ENCODE measurements at places on chromosomes 7 and 10.

GRCh38 chr10:4081685-4082111 lies 296.7 kb upstream of the KLF6 start:
- DNase-seq = no peak

GRCh38 chr7:138853448-138853847 lies 55.5 kb upstream of the ATP6V0A4 start:
- DNase-seq = no peak

- DNase-seq = no peak
Measured at GRCh38 chr10:117362313-117362712, 12.9 kb downstream of the PDZD8 start.

DNA sequence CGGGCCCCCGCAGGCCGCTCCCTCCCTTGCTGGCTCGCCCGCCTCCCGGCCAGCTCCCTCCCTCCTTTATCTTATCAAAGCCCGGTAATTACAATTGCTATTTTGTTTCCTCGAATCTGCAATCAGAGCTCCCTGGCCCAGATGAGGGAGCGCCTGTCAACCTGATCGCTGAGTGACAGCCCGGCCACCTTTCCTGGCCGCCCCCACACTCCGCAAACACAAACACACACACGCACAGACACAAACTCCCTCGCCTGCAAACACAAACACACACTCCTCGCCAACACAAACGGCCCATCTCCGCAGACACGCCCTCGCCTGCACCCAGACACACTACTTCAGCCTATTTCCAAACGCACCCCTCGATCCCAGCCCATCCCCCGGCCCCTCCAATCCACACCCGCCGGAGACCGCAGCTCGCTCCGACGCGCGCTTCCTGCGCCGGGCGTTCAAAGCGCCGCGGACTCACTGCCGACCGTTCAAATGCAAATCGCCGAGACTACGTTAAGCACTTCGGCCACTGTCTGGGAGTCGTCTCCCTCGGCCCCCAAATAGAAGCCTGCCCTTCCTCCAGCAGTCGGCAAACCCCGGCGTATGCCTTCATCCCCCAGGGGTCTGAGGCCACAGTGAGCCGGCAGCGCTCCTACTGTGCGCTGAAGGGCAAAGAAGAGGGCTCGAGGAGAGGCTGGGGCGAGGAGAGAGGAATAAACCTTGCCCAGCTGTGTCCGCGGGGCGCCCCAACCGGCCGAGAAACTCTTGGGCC lies 3.0 kb upstream of the FGF8 start:
- no peak for DNase-seq

- DNase-seq = peak; percentile 34
Measured at GRCh38 chr7:95608359-95609173, 12.2 kb upstream of the PDK4 start.

GRCh38 chr10:97532935-97533671 lies 34.4 kb downstream of the UBTD1 start:
- no peak for DNase-seq

GRCh38 chr10:44573821-44574220 lies 188.9 kb upstream of the CXCL12 start:
- DNase-seq = no peak

DNA sequence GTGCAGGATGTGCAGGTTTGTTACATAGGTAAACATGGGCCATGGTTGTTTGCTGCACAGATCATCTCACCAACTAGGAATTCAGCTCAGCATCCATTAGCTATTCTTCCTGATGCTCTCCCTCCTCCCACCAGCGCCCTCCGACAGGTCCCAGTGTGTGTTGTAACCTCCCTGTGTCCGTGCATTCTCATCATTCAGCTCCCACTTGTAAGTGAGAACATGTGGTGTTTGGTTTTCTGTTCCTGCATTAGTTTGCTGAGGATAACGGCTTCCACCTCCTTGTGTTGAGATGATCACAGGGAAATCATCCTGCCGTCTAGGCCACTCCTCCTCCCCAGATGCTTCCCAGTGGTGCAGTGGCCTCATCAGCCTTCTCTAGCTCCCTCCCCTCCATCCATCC lies 261.6 kb upstream of the GALNT17 start:
- DNase-seq = no peak

DNA sequence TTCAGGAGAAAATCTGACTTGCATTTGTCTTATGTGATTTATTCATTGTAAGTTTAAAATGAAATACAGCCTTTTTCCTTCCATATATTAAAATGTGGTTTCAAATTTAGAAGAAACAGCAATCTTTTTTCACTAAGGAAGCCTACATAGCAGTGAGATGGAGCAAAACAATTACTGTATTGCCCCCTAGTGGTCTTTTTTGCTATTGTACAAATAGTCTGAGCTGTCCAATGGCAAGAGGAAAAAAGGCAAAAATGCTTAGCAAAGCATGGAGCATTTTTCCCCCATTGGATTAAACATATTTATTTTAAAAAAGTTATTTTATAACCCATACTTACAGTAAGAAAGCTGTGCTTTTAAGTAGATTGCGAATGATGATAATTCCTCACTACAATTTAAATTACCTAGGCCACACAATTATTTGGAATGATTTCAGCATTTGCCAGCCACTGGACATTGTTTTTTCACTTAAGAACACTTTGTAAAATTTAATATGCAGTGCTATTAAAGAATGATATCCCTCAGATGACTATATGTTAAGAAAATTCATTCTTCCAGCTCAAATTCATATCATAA lies 119.5 kb downstream of the CPED1 start:
- no peak for DNase-seq

- DNase-seq = no peak
Measured at GRCh38 chr10:71684356-71685173, 35.0 kb downstream of the C10orf105 start.

- no peak for DNase-seq
Measured at GRCh38 chr10:64116707-64117106, 595.5 kb downstream of the REEP3 start.

DNA sequence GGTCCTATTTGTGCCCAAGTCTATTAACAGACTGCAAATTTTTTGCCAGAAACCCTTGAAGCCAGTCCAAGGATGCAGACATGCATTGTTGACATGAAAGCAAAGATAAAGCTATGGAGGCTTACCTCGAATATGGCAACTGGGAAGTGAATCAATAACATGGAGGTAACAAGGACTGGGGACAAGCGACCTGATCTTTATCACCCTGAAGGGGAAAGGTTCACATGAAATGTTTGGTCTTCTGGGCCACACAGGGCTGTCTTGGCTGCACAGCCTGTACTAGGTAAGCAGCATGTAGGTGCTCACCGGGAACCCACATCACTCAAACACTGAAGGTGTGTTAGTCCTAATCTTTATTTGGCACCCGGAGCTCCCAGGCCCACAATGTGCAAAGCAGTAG lies 17.9 kb downstream of the ERCC6 start:
- no peak for DNase-seq

- DNase-seq = peak; percentile 93
Measured at GRCh38 chr10:122953902-122954730, at the start of gene C10orf88. C10orf88 (minus strand) TSS chr10:122954227; CDS start chr10:122954178, 49 bp downstream.

DNA sequence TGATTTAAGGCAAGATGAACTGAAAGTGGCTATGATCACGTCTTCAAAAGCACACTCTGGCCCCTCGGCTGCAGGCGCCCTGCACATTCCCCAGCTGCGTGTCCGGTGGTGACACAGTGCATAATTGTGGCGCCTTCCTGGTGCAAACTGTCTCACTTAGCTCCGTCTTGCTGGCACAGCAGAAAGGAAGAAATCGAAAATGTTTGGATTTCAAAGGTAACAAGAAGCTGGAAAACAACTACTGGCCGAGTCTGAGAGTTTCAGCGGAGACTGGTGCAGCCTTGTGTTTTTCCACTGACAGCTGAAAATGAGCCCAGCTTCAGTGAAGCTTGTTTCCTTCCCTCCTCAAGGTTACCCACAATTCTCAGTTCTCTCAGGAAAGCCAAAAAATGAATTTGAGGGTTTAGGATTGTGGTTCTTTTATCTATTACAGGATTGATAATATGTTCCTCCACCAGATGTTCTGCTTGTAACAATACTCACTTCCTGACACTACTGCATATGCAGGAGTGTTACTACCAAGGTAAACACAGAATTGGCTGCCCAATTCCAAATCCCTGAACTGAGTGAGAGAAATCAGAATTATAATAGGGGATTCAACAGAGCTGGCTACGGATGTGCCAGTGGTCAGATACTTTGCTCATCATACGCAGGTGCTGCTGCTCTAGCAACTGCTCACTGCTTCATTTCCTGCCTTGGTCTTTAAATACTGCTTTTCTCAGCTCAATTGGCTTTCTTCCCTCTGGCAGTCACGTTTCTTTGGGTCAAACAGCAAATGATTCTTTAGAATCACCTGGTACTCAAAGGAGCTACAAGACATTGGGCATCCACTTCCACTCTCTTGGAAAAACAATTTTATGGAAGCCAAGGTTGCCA lies 63.7 kb downstream of the TRUB1 start:
- DNase-seq = no peak

DNA sequence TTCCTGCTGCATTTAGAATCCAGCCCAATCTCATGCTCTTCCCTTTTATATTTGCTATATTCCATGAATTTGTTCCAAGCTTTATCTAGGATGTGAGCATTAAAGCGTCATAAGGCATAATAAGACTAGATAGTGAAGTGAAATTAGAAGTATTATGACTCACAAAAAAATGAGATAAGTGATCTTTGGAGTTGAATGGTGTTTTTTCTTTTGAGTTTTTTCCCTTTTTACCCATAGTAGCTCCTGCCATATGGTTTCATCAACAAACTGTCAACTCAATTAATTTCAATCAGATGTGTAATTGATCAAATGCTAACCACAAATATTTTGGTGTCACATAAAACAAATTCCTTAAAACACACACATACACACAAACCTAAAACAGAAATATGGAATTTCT lies 17.0 kb downstream of the KLHDC10 start:
- no peak for DNase-seq

DNA sequence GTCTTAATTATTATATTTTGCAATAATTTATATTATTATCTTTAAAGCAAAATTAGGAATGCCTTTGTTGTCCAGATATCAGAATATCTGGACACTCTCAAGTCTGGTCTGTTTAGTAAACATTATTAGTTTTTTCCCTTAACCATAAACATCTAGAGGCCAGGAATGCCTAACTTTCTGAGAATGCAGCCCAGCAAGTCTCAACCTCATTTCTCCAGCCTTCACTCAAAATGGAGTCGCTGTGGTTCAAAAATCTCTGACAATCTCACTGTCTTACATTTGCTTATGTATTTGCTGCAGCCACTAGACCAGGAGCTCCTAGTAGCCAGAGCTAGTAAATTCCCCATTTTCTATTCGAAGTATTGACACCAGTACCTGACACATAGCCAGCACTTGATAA lies 49.7 kb upstream of the INHBA start:
- no peak for DNase-seq

DNA sequence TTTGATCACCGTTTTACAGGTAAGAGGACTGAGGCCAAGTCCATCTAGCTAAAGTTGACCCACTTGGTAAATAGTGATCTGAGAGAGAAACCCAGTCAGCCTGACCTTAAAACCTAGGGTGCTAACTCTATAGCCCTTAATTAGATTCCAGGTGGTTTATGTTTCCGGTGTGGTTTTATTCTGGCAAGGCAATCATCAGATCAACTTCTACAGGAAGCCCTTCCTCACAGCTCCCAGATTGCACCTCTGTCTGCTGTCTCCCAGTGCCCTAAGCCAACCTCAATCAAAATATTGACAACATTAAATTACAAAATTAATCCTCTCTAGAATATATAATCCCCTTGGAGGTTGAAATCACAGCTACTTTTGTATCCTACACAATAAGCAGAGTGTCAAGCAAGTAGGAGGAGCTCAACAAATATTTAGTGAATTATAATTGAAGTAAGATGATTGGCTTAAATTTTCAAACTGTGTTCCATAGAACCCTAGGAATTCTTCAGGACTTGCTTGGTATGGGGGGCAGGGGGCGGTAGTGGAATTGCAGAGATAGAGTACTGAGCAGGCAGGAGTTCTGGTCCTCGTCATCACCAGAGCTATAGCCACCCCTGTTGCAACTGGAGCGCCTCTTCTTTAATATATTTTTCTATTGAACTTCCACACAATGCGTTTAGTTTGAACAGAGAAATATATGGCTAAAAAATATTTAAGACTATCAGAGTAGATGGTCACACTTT lies 692.8 kb upstream of the LRRN3 start:
- no peak for DNase-seq

DNA sequence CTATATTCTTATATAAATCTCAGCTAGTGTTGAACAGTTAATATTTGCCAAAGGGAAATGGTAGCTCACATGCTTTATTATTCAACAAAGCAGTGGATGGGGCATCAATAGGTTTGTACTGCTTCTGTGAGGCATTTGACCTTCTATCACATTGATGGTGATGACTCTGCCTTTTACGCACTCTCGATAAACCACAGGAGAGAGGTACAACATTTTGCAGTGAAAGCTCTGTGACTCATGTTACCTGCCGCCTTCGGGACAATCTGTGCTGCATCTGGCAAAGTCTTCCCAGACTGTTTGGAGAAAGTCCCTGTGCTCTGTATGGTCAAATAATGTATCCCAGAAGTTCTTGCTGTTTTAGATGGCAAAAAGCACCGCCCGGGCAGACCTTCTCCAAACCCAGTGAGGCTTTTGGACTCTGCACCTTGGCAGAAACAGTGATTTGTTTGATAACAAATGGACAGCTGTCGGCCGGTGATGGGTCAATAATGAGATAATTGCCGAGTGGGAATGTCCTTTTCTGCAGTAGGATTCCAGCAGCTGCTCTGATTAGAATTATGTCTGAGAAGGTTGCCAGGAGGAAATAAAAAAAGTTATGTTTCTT lies 61.0 kb downstream of the PLPP4 start:
- DNase-seq = no peak

GRCh38 chr7:99489235-99489634 lies 10.8 kb downstream of the ZNF394 start:
- DNase-seq = no peak

DNA sequence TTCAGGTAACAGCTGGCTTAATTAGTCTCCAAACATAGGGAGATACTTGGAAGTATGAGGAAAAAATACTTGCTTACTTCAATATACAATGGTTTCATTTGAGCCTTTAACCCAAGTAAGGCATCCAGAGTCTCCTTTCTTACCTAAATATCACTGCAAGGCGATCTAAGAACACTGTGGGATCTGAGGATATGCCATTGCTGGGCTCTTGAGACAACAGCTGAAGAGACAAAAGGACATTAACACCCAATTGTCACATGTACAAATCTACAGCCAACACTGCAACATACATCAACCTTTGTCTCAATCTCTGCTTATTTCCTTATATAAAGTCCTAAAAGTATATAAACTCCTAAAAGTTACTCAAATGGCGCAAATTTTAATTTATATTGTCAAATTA lies 44.4 kb downstream of the IRF5 start:
- DNase-seq = no peak

GRCh38 chr7:157552295-157552993 lies 215.6 kb downstream of the DNAJB6 start:
- DNase-seq = no peak

- no peak for DNase-seq
Measured at GRCh38 chr10:69860271-69860670, 58.6 kb downstream of the COL13A1 start.

GRCh38 chr7:11461946-11462345 lies 370.1 kb downstream of the THSD7A start:
- no peak for DNase-seq

DNA sequence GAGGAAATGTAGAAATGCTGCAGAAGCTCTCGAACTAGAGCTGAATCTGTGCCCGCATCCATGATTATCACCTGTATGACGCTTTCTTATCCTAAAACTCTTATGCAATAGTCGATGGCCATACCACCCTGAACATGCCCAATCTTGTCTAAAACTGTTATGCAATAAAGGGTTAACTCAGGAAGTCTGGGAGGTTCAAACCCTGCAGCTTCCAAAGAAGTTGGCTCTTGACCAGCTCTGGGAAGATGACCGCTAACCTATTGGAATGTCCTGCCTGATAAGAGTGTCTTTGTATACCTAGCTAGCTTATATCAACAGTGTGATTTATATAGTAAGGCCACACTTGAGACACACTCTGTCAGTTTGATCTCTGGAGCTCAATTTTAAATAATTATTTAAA lies 3.4 kb upstream of the C10orf88 start:
- no peak for DNase-seq

All from esophagus squamous epithelium (tissue), 5 donors.